Progenitor cell of endocrine pancreas (in vitro differentiated cells): ENCODE measurements at places on chromosomes 4 and X.

- DNase-seq = no peak
Observed at GRCh38 chr4:630656-631055, 5.3 kb downstream of the PDE6B start.

- no peak for DNase-seq
Observed at GRCh38 chr4:40333921-40334352, 1.2 kb upstream of the CHRNA9 start.

DNA sequence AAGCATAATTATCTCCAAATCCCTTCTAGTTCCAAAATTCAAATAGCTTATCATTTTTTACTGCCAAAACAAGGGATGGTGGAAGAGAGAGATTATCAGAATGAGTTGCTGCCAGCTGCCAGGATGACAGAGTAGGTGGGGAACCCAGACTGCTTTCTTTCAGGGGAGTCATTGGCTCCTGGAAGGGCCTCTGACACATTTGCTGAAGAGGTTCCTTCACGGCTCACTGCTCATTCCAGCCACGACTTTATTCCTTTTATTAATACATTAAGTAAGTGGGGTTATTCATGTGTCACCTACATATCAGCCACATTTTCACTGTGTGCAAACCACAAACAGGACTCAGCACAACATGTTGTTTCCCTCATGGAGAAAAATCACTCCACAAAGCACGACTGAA lies 12.7 kb upstream of the SMIM43 start:
- no peak for DNase-seq

DNA sequence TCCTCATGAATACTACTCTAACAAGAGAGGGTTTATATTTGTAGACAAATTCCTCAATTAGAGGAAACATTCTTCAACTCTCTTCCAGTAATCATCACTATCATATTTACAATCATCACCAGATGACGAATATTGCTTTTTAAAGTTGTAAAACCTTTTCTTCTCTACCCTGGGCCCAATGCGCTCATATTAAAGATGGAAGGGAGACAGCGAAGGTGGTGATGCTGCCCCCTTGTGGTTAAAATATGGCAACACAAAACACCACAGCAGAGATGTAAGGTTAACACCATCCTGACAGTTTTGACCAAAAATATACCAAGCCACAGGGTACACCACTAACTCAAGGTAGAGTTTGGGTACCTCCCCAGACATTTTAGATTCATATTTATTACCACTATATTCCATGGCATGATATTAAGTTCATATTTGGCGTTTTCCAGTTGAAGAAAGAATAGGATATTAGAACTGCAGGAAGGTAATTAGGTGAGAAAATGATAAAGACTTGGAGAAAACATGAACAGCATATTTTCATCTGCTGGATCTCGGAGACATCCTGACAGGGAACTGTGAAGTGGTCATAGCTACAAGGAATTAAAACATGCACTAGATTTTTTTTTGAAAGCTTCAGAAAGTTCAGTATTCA lies 72.8 kb downstream of the SLC9A7 start:
- no peak for DNase-seq

- DNase-seq = no peak
Observed at GRCh38 chr4:178811356-178811755, 1369.1 kb upstream of the AGA start.

GRCh38 chrX:2416851-2417604 lies 83.7 kb downstream of the DHRSX start:
- DNase-seq = no peak

DNA sequence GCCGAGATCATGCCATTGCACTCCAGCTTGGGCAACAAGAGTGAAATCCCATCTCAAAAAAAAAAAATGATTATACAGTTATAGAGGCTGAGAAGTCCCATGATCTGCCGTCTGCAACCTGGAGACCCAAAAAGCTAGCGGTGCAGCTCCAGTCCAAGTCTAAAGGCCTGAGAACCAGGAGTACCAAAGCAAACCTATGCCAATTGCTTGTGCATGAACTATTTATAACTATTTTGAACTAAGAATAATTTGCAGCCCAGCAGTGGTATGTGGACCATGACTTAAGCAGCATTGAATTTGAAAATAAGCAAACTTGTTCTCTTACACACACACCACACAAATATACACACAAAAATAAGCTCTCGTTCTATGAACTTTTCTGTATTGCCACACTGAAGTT lies 51.8 kb downstream of the TASL start:
- no peak for DNase-seq

GRCh38 chrX:79161655-79162054 lies 17.2 kb downstream of the GPR174 start:
- no peak for DNase-seq

DNA sequence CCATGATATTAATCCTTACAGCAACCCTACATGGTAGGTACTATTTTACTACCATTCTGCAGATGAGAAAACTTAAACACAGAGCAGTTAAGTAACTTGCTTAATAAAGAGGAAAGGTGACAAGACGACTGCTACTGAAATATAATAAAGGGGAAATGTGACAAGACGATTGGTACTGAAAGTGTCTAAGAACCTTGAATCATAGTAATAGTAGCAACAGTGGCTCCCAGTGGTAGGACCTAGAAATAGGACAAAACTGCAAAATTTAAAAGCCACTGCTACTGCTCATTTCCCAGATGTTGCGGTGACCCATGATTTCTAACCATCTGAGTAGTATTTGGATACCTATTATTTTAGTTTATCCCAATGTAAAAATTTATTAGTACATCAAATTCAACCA lies 89.5 kb downstream of the TASL start:
- DNase-seq = no peak
